ENCODE measurements at places on chromosomes 6 and 20.
A peak's percentile ranks its signal among the peaks of the same experiment; 100 is the strongest.

DNA sequence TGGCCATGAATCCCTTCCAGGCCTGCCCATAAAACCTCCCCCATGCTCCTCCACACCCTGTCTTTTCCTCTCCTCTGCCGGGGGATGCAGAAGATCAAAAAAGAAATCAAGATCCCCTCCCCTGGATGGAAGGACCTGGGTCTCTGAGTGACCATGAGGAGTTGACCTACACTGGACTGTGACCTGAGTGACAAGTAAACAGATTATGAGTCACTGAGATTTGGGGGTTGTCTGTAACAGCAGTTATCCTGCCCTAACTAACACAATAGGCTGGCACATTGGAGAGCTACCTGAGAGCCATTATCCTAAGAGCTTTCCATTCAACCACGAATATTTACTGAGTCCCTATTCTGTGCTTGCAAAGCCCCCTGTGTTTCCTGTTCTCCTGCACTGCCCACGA, 28.4 kb upstream of the SIRPA start:
- DNase-seq: no peak

DNA sequence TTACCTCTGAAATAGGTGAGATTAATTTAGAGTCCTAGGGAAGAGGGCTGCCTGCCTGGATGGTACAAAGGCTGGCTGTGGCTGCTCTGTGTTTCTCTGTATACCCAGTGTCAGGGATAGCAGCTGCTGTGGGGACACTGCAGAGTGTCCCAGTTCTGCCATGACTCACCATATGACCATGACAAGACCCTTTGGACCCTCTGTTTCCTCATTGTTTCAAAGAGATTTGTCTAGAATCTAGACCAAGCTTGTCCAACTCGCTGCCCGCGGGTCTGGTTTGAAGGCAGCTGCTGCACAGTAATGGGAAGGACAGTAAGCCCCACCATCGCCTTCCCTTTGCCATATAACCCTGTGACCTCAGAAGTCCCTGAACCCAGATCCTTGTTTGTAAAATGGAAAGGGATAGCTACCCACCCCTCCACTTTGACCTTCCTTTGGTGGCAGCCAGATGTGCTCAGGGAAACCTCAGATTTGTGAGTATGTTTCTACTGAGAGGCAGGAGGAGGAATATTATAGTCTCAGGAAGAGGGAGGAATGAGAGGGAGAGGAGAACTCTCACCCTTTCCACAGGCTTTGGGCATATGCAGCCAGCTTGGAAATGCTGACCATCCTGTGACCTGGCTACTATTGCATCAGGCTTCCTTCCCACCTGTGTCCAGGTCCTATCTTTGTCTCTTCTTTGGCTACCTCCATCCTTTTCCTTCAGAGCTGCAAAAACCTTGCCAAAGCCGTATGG, 14.0 kb downstream of the PLCG1 start:
- no peak for DNase-seq

DNA sequence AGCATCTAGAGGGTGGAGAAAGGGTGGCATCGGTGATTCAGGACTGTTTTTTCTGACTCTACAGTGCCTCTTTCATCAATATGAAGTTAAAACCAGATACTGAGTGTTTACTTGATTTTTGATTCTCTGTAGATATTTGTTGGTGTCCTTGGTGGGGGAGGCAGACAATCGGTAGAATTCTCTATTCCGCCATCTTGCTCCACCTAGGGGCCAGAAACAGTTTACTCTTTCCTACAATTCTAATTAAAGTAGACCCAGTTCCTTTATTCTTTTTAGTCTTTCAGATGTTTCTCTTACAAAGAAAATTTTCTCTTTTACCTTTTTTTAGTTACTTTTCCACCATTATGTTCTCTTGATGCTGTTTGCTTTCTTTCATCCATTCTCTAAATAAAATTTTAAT, 162.1 kb upstream of the RAB32 start:
- no peak for DNase-seq

DNA sequence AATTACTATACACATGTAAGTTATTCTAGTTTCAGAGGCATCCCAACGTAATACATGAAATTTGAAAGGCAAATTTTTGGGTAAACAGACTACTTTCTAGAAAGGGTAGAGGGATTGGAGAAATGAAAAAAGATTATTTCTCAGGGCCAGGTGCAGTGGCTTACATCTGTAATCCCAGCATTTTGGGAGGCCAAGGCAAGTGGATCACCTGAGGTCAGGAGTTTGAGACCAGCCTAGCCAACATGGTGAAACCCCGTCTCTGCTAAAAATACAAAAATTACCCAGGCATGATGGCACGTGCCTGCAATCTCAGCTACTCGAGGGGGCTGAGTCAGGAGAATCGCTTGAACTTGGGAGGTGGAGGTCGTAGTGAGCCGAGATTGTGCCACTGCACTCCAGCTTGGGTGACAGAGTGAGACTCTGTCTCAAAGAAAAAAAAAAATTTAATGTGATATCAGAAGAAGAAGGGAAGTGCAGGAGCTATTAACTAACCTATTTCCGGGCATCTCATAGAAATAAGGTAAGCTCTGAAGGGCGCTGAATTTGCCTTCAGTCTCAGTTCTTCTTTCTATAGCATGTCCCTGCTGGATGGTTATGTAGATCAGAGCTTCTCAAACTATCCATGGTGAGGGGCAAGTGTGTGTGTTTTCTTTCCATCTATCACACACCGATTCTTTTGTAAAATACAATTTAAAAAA, 100.3 kb upstream of the MTHFD1L start:
- no peak for DNase-seq

- DNase-seq: no peak
These were observed 63.0 kb downstream of the EZR start for GRCh38 chr6:158756126-158756525.

- peak; percentile 9 for DNase-seq
These were observed at the start of gene CLVS2 for GRCh38 chr6:122995921-122996793. Gene CLVS2 (plus strand): TSS chr6:122996235. CDS start chr6:122997778, 1,543 bp downstream.

GRCh38 chr6:33450434-33450833, 3.9 kb upstream of the ZBTB9 start:
- DNase-seq: no peak

DNA sequence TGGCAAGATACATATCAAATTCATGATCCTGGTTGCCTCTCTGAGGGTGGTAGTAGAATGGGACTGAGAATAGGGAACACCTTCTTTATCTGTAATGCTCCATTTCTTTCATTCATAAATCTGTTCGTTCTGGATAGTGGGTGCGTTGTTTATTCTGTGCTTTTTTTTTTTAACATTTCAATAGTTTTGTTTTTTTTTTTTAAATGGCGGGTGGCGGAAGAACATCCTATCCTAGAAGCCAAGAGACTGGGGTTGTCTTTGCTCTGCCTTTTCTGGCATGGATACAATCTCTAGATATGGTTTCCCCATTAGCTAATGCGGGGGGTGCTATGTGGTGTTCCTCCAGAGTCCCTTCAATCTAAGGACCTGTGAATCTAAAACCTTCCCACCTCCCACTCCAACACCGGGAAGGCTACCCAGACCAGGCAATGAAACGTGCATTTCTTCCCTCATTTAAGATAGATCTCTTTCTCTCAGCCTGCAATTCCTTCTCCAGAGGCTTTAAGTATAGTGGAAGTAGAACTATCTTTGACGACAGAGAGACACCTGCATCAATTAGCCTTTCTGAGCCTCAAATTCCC, 883 bp upstream of the CCDC28A start:
- no peak for DNase-seq

GRCh38 chr6:41372832-41373626, 37.6 kb downstream of the NCR2 start:
- DNase-seq: no peak

DNA sequence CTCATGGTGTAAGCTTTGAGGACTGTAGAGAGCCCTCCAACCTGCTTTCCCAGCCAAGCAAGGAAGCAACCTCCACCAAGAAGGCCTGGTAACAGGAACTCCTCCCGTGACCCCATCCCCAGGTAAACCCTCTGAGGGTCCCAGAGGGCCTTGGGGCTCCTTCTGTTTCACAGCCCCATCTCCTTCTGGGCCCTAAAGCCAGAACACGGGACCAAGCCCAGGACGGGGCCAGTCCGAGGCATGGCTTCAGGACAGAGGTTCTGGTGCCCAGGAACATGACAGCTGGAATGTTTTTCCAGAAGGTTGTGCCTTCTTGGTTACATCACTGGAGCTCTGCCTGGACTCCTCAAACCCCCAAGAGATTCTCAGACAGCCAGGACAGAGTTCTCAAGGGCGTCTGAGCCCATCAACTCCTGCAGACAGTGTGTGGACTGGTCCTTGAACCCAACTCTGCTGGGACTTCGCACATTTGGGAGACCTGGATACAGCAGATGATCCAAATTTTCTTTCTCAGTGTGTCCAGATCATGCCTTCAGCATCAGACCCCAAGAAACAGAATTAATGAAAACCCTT, 43.1 kb downstream of the RRBP1 start:
- no peak for DNase-seq

DNA sequence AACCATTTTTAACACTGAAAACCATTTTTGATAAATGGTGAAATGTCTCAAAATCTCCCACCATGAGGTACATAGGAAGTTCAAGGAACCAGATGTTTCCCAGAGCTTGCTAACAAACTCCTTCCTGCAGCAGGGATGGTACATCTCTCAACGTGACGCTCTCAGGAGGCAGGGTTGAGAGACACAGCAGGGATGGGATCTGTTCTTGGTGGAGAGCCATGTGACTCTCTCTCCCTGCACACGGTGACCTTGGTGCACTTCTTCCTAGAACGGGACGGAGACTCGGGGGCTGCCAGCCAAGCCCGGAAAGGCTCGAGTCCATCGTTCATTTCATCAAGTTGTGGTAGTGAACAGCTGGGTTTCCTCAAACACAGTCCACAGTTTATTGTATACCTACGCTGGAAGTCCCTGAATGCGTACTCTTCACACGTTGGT, 94.2 kb downstream of the FAM50B start:
- no peak for DNase-seq

GRCh38 chr20:8645326-8645725, 423.6 kb upstream of the PLCB4 start:
- DNase-seq: no peak

DNA sequence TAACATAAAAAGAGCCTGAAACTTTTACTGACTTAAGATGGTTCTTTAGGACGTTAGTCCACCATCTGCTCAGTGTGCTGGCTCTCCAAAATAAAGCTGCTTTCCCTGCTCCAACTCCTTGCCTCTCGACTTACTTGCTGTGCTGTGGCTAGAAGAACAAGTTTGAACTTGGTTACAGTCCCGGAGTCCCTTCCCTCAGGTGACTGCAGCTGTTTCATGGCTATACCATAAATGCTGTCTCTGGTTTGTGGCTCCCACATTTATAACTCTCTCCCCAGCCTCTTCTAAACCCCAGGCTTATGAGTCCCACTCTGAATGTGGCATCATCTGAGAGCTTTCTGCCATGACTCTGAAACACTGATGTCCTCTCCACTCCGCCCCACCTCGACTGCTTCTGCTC, 306.4 kb upstream of the PRND start:
- DNase-seq: no peak

GRCh38 chr6:41392246-41392645, 56.8 kb downstream of the NCR2 start:
- DNase-seq: no peak

- peak; percentile 68 for DNase-seq
These were observed 17.4 kb upstream of the TBC1D22B start for GRCh38 chr6:37239950-37240713.

DNA sequence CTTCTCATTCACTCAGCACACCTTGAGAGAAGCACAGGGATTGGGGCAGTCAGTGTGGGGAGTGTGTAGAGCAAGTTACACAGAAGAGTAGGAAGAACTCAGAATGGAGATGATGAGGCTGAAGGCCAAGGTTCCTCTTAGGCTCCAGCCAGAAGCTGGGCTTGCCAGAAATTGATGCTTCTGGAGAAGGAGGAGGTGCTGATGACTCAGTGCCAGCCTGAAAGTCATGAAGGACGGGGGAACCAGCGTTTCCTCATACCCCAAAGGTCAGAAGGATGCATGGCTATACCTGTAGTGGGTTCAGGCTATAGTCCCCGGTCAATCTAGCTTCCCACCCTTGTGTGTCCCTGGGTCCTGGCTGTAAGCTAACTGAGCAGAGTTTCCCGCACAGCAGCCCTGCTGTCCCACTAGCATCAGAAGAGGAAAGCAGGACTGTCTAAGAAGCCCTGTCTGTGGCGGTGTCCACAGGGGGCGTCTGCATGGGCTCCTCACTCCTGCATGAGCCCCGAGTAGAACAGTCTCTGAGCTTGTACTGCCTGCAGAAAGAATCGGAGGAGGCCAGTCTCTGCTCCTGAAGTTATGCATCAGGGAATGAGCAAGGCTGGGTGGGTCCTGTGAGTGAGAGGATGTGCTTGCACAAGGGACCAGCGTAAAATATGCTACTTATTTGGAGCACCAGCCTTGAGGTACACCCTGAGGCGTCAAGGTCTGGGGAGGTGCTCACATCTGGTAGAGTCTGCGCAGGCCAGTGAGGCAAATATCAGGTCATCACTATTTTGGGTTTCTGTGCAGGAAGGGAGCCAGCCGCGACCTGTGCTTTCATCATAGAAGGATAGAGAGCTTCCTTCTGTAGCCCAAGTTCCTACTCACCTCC, 148.5 kb downstream of the MRPL14 start:
- no peak for DNase-seq

DNA sequence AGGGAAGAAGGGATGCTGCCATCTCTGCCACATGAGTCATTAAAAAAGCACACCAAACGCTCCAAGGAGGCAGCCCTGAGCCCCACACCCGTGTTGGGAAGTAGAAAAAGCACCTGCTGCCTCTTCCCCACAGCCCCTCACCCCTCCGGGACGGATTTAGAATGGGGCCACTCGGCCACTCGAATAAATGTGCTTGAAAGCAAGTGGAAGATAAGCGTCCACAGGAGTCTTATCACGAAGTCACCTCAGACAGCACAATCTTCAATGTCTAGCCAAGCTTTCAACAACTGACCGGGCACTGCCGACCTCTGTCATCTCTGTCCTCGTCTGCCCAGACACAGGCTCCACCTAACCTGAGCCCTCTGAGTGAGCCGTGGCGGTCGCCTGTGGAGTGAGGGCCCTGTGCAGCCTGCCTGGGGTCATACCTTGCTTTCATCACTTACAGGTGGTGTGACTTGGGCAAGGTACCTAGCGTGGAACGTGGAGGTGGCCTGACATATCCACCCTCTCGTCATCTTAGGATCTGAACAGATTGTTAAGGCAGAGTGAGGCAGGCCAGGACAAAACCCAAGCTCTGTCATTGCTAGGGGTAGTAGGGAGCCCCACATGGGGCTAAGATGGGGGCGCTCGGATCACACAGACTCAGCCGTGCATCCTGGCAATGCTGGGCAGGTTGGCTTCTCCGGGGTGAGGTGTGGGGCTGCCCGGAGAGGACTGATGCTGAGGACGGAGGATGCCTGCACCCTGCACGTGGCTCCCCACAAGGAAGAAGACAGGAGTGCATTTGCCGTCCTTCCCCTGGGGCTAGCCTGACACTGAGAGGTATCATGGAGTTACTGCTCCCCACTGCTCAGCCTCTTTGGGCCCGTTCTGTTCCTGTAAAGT, 34.8 kb downstream of the PSMG4 start:
- no peak for DNase-seq
